WTC11 (cell line): ENCODE measurements at places on chromosomes 7 and 10.

GRCh38 chr10:34985823-34986222 is 104.3 kb downstream of the CUL2 start:
- no peak overlapping the region for H3K27ac ChIP-seq
- no peak overlapping the region for H3K4me3 ChIP-seq
- H3K36me3 ChIP-seq, result peaks cover 12% of the 10 kb centered on the region

GRCh38 chr7:90461219-90461618 is 8.2 kb upstream of the PTTG1IP2 start:
- no peak overlapping the region for H3K27ac ChIP-seq
- H3K4me1 ChIP-seq, result no peaks in the 10 kb centered on the region
- DNase-seq, result no peak
- H3K36me3 ChIP-seq, result peaks cover 31% of the 10 kb centered on the region
- H3K4me3 ChIP-seq, result no peak overlapping the region

DNA sequence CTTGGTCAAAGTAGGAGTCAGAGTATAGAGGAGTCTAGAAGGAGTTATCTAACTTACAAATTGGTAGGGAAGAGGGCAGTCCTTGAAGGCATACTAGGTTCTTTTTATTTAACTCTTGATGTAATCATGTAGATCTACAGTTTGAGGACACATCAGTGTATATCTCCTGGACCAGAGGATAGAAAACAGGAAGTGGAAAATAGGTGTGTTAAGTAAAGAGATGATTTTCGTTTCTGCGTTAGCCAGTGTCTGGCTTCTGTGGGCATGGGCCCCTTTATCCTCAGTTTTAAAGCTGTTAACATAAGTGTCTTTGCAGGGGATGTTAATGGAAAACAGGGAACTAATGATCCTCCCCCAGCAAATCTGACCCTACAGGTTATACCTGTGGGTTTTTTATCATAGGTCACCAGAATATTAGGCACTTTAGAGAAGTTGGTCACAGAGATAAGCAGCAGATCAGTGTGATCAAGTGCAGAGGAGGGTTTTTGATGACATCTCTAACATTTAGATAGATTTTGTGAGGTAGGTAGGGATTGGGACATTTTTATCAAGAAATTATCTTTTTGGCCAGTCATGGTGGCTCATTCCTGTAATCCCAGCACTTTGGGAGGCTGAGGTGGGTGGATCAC is 58.6 kb upstream of the PRSS1 start:
- no peak for DNase-seq
- H3K36me3 ChIP-seq, result peaks cover 8% of the 10 kb centered on the region; the same call in 1 of the 2 replicates
- no peak overlapping the region for H3K27ac ChIP-seq
- H3K4me1 ChIP-seq, result peaks cover 22% of the 10 kb centered on the region
- H3K27me3 ChIP-seq, result no peaks in the 10 kb centered on the region
- no peak overlapping the region for H3K4me3 ChIP-seq

DNA sequence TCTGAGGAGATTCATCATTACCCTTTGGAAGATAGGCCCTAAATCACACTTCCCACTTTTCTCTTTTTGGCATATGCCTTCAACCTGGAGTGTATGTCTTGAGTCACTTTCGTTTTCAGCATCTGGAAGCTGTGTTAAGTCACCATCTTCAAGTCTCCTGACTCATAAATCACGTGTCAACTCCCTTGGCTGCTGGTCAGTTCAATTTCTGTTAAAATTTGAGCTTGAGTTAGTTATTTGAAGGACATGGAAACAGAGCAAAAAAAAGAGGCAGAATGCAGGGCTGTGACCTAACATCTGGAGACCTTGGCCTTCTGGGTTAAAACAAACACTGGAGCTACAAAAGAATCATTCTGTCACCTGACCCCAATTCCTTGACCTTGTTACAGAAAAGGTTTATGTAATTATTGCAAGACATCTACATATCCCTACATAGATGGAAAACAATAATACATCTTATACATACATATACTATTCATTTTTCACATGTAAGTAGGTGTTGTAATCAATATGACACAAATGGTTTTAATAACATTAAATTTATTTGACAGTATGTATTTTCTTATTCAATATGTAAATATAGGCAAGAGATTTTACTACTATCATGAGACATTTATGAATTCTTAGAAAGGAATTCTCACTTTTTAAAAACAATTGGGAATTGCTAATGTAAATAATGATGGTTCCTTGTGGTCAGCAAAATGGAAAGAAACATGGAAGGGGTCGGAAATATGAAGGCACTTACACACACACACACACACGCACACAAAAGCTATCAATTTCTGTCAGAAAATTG is 169.7 kb upstream of the PHYHIPL start:
- no peaks in the 10 kb centered on the region for H3K27me3 ChIP-seq
- no peak overlapping the region for H3K27ac ChIP-seq
- no peak overlapping the region for H3K4me3 ChIP-seq
- no peaks in the 10 kb centered on the region for H3K36me3 ChIP-seq
- H3K4me1 ChIP-seq, result peaks cover 3% of the 10 kb centered on the region
- DNase-seq, result no peak

DNA sequence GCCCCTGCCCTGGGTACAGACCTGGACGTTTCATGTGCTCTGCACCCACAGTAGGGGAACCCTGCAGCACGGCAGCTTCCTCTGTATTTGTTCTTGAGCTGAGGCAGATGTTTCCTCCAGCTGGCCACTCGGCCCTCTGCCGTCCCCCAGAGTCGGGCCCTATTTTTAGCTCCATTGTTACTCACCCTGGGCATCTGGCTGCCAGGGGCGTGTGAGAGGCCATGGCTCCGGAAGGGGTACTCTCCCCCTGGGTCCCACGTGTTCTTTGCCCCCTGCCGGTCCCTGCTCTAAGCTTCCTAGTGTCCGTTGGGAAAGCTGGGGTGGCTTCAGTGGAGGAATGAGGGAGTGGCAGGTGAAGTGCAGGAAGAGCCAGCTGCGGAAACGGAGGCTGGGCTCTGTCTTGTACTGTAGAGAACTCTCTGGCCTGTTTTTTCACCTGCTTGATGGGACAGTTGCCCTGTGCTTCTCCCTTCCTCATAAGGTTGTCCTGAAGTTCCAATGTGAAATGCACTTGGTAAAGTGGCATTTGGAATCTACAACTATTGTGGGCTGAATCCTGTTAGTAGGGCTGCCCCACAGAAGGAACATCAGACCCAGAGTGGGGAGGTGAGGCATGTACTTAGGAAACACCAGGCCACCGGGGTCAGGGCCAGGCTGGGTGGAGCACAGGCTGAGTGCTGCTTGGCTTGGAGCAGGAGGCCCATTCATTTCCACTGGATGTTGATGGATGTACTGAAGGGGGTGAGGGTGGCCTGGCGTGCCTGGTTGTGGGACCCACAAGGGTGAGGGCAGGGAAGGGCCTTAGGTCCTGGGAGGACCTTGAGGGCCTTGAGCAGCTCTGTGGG is 30.6 kb downstream of the PALD1 start:
- peak; percentile 26 for DNase-seq
- H3K27ac ChIP-seq, result peak overlapping the region; percentile 50
- no peaks in the 10 kb centered on the region for H3K36me3 ChIP-seq
- no peaks in the 10 kb centered on the region for H3K27me3 ChIP-seq
- H3K4me3 ChIP-seq, result no peak overlapping the region

DNA sequence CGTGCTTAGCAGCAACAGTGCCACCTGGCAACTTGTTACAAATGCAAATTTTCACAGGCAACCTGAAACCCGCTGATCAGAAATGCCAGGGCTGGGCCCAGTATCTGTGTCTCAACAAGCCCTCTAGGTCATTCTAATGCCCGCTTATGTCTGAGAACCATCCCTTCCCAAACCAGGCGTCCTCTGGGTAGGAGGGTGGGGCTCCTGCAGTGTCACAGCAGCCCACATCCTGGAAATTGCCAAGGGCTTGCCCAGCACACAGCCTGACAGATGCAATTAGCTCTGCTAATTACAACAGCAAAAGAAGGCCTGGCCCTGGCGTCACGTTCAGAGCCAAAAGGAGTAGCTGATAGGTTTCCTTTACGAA is 15.9 kb downstream of the ITPRIP start:
- H3K36me3 ChIP-seq, result peaks cover 5% of the 10 kb centered on the region; the same call in 1 of the 2 replicates
- DNase-seq, result no peak
- H3K27me3 ChIP-seq, result no peaks in the 10 kb centered on the region
- peak overlapping the region; percentile 48 for H3K27ac ChIP-seq
- peaks cover 94% of the 10 kb centered on the region for H3K4me1 ChIP-seq
